NCI-H1105 treated with DMSO at 0.1 percent for 48 hours (cell line): ENCODE measurements at places on chromosomes 6 and 20.
A peak's percentile ranks its signal among the peaks of the same experiment; 100 is the strongest.

GRCh38 chr6:16651871-16652270 lies 109.4 kb downstream of the ATXN1 start:
- DNase-seq, result no peak

- DNase-seq, result no peak
Measured at GRCh38 chr6:169263374-169263773, 9.7 kb upstream of the THBS2 start.

DNA sequence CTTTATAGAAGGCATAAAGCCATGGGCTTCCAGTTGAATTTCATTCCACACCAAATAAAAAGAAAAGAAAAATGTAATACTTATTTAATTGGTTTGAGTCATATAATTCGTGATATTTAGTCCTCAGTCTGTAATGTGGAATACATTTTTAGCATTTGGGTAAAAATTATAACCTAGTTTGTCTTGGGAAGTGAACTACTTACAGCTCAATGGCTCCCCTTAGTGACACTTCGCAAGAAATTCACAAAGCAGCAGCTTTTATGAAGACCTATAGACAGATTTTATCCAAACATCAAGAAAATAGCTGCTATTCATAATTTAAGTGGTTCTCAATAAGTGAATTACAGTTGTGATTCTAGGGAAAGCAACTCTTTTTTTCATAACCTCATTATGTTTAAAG lies 72.1 kb downstream of the RSPO3 start:
- DNase-seq, result peak; percentile 31

DNA sequence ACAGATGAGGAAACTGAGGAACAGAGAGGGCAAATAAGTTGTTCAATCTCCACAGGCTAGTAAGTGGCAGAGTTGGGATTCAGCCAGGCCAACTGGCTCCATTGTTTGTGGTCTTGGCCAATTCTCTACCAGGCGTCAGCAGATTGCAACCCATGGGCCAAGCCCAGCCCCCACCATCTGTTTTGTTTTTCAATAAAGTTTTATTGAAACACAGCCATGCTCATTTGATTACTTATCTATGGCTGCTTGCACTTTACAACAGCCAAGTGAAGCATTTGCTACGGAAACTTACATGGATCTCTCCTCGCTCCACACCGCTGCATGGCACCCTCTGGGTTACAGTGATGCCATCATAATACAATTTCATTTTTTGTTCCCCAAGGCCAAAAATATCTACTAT lies 90.8 kb downstream of the ZNF217 start:
- no peak for DNase-seq

DNA sequence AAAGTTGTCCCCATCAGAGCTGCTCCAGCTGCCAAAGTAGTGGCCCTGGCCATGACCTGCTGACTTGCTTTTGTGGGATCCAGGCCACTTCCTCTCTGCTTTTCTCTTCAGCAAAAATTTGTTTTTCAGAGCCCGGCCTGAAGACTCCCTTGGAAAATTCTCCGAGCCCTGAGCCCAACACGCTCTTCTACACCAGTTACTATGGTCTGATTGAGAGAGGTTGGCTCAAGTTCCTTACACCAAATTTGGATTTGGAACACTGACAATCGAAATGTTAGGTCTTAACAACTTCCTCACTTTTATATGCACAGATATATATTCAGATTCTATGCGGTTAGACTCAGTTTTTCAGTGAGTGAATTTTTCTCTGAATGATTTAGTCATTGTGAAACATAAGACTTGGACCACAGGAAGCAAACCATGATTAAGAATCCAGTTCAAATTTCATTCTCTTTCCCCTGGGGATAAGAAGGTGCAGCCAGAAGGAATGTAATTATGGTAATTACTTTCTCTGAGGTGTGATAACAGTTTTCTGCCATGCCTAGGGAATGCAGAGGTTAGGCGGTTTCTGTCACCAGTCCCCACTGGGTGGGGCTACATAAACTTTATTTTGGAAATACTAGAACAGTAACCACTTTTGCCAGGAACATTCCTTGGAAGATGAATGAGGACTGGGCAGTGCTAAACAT lies 365.2 kb downstream of the SYNE1 start:
- no peak for DNase-seq

DNA sequence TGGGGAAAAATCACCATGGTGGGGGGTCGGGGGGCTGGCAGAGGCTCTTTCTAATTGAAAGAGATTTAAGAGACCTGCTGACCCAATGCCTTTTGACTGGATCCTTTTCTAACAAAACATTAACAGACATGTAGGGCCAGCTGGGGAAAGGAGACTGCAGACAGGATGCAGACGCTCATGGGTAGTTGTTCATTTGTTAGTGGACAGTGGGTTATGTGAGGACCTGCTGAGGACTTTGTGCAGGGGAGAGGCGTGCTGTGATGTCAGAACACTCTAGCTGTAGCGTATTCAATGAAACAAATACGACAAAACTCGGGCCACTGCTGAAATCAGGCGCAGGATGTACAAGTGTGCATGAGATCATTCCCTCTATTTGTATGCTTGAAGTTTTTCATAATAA lies 1.2 kb downstream of the IP6K3 start:
- DNase-seq, result no peak

DNA sequence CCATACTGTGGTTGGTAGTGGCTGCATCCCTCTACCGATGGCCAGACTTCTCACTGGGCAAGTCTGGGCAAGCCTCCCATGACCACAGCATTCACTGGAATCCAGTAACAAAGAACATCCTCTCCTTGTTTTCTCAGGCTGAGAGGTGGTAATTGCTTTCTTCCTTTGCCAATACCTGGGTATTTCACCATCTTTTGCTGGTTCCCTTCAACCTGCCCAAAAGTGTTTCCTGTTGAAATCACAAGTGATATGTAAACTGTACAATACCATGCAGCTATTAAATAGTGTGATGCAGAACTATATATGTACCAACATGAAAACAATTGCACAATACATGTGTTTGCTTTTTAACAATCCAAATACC lies at the start of gene PTCHD4:
TSS of gene PTCHD4 (minus strand) at position 55 of the 364 bp plus-strand sequence. CDS start 42,240 bp downstream, outside the sequence.
- DNase-seq, result peak; percentile 79

DNA sequence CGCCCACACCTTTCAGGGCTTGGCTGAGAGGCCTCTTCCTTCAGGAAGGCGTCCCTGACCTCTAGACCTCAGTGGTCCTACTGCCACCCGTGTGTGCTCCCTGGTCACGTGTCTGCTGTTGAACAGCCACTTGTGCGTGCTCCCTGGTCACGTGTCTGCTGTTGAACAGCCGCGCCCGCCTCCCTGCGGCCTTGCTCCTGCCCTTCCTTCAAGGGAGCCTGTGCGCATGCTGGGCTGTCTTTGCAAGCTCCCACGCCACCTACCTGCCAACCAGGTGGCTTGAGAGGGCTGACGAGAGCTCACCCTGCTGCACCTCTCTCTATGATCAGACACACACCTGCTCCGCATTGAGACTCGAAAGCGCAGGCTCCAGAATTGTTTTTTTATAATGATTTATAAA lies 179.3 kb downstream of the BMP7 start:
- DNase-seq, result peak; percentile 13

DNA sequence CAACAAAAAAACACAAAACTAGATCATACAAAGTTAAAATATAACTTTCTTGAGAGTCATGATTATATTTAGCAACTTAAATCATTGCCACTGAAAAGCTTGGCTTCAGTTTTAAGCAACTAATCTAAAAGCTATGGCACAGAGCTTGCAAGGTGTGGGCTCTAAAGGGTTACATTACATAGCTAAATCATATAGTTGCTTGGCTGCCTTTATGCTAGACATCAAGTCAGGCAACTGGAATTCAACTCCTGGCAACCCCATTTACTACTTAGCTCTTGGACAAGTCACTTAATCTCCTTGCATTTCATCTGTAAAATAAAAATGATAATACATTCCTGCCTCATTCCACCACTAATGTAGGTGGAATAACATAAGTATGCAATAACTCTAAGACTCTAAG lies 40.9 kb upstream of the GCM1 start:
- no peak for DNase-seq

DNA sequence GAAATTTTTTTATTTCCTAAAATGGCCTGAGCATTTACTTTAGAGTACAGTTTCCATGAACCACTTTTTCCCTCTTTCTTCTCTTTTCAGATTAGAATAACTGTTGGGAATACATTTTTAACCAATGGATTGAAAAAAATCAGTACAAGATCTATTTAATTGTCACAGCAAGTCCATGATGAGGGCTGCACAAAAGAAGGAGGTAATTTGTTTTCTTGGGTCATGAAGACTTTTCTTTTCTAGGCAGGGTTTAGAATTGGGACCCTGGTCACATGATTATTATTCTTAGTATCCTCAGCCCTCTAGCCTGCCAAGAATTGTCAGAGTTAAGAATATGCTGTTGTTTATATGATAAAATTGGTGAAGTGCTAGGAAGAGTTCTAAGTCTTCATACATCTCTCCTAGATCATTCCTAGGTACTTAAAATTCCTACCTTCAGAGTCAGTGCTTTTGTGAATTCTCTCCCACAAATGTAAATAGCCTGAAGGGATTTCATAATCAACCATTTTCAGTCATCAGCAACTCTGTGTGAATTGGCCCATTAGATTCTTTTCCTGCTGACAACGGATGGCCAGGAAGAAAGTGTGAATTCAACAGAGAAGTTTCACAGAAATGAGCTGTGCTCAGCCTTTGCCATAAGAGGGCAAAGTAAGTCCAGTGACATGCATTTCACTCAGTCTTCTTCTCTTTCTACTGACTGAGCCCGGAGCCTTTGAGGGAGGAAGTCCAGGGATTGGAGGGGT lies 32.4 kb upstream of the TPBG start:
- no peak for DNase-seq

GRCh38 chr6:152309648-152310047 lies 327.5 kb downstream of the SYNE1 start:
- no peak for DNase-seq

- DNase-seq, result no peak
Measured at GRCh38 chr6:147768969-147769368, 260.5 kb downstream of the SAMD5 start.

DNA sequence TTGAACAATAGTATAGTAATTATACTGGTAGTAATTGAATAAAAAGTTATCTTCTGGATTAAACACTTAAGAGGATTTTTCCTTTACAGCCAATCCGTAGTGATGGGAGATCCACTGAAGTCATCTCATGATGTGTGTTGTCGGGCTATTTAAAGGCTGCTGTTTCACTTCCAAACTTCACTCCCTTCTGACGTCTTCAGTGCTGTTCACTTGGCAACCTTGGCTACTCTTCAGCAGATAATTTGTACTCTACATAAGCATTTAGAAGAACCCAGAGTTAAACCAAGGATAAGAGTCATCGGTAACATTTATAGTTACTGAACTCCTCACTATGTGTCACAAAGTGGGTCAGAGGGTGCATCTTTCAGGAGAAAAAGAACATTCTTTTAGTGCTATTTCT lies 179.1 kb upstream of the EYA4 start:
- no peak for DNase-seq

DNA sequence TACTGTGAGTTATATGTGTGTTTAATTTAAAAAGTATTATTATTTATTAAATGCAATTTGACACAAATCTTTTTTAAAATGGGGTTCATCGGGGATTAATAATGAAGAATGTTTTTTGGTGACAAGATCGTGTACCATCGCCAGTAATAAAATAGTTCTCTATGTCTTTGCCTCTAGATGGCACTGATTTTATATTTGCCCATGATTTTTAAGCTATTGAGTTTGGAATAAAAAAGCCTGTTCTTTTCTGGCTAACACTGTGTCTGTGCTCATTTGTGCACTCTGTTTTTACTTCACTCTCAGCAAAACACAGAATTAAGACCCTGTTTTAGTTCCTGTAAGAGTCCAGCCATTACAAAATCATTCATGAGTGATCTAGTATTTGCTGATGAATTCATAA lies 127.0 kb downstream of the FARS2 start:
- DNase-seq, result no peak

GRCh38 chr6:143397227-143398222 lies 53.0 kb downstream of the ADAT2 start:
- no peak for DNase-seq

DNA sequence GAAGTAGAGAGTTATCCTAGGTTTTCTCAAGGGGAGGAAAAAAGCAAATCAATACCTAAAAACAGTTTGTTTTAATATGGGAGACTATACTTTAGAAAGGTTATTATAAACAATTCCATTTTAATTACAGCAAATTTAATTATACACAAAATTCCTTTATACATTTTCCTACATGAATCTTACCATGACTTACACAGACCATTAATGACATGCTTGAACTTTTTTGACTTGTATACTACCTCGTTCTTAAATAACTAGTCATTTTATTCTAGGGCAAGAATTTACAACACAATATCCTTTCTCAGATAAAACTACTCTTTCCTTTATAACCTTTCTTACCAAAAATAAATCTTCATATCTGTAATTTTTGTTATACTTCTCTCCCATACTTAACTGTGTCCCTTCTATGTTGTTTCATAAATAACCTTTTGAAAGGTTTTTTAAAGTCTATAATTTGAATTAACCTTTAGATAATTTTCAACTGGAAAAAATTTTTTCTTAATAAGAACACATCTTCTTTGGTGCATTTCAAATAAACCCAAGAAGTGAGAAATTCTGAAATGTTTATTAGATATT lies 729.4 kb downstream of the TENT5A start:
- no peak for DNase-seq

DNA sequence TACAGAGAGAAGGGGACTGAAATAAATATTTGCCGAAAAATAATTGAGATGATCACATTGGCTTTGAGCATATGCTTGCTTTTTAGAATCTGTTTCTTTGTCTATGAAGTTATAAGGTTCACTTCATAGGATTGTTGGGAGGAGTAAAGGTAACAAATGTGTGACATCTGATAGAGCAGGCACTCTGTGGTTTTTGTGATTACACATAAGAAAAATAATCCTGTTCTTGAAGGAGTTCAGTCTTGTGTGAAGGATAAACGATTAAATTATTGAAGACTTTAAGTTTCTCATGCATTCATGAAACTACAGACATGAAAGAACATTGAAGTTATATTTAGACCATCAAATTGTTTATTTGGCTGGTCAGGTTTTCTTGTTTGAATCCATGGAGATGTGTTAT lies 45.0 kb downstream of the QKI start:
- no peak for DNase-seq

DNA sequence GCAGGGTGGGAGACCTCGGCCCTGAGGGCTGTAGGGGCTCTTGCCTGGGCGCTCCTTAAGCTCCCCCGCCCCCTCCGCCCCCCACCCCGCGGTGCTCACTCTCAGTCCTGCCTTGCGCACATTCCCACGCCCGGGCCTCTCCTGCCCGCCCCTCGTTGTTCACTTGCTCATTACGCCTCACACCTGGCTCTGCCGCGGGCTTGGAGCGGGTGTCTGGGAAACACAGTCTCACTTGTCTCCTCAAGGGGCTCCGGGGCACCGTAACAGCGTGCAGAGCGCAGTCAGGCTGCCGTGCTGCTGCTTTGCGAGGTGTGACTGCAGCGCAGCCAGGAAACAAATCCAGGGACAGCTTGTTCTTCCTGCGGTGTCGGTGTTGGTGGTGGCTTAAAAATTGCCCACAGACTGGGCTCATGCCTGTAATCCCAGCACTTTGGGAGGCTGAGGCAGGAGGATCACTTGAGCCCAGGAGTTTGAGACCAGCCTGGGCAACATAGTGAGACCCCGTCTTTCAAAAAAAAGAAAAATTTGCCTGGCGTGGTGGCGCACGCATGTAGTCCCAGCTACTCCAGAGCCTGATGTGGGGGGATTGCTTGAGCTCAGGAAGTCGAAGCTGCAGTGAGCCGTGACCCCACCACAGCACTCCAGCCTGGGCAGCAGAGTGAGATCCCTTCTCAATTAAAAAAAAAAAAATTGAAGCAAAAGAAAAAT lies 4.6 kb downstream of the NPBWR2 start:
- DNase-seq, result peak; percentile 73
